ENCODE measurements at places on chromosomes 2 and 18.

- no peak for DNase-seq
Observed at GRCh38 chr2:74922592-74923227, 35.7 kb upstream of the POLE4 start.

- DNase-seq = no peak
Observed at GRCh38 chr2:120820953-120821279, 85.2 kb downstream of the GLI2 start.

GRCh38 chr2:223576873-223577272, 25.3 kb downstream of the SCG2 start:
- no peak for DNase-seq

GRCh38 chr2:18950361-18950851, 361.0 kb upstream of the NT5C1B start:
- no peak for DNase-seq

DNA sequence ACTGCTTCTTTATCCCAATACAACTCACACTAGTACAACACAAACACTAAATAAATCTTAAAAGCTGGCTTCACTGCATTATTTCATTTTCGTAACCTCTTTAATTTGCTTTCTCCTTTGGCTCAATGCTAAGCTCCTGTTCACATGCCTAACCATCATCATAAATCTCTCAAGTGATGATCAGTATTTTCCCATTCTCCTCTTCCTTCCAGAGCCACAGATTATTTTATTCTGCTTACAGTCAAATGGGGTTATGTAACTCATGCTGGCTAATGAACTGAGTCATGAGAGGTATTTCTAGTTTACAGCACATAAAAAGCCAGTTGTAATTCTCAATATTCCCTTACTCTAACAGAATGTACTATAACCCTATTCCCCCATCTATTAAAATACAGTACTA, 350.4 kb upstream of the ZC3H15 start:
- no peak for DNase-seq

DNA sequence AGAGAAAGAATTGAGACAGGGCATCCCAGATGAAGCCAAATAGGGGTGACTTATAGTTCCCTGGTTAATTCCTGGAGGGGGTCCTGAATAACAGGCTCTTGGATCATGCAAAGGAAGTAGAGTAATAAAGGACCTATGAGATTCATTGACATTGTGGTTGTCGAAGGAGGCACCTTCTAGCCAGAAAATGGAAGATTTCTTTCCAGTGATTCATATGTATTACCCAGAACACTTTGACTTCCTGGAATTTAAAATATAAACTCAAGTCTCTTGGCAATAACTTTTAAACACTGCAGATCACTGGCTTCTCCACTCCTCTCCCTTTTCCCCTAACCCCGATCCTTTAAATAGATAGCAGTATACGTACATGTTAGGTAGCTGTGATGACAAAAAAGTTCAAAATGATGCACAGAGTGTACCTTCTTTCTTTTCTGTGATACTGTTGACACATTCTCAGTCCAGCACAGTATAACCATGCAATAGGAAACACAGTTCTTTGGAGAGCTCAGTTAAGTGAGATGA, 211.8 kb downstream of the LTBP1 start:
- no peak for DNase-seq

DNA sequence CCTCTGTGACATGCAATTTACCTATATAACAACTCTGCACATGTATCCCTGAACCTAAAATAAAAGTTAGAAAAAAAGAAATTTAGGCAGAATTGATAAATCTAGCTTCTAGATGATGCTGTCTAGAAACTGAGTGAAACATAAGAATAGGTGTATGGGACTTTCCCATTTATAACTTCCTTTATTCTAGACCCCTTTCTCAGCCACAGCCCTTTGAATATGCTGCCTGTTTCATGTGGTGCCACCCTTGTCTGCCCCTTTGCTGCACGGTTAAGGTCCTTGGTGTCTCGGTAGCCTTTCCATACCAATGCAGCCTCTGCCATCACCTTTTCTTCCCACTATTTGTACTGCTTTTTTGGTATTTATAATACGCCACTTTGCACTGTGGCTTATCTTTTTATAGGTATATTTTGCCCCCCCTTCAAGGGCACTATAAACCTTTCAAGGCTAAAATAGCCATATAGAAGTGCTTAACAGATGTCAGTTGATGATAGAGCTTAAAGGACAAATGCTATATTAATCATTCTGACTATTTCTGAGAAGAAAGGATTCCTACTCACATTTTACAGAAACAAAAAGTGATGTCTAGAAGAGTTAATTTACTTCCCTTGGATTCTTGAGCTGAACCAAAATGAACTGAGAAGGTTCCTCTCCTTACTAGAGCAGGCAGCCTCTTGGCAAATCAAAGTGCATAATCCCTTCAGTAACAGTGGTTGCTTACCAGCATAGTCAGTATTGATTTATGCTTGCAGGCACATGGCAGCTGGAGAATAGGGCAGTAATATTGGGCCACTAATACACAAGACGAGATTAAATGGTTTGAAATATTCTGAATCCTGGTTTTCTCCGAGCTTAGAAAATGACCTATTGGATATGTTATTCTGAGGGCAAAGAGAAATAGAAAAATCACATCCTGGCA, 88.1 kb upstream of the CYP26B1 start:
- no peak for DNase-seq

- no peak for DNase-seq
Observed at GRCh38 chr2:213253162-213253561, 31.1 kb upstream of the SPAG16 start.

- DNase-seq = no peak
Observed at GRCh38 chr2:180678625-180678972, 301.8 kb upstream of the UBE2E3 start.

- no peak for DNase-seq
Observed at GRCh38 chr18:3710712-3711301, 260.8 kb downstream of the TGIF1 start.

DNA sequence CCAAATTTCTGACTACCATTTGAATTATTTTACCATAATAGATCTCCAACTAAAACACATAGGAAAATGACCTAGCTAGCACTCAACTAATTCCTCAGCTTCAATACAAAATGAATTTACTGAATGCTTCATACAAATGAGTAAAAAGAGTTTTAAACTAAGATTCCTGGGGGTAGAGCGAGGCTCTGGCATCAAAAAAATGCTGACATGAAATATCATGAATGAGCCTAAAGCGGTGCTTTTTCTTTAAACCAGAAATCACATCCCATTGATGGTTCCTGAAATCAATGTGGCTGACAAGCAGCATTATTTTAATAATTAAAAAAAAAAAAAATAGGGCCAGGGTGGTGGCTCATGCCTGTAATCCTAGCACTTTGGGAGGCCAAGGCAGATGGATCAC, 32.1 kb downstream of the WDR33 start:
- DNase-seq = no peak

DNA sequence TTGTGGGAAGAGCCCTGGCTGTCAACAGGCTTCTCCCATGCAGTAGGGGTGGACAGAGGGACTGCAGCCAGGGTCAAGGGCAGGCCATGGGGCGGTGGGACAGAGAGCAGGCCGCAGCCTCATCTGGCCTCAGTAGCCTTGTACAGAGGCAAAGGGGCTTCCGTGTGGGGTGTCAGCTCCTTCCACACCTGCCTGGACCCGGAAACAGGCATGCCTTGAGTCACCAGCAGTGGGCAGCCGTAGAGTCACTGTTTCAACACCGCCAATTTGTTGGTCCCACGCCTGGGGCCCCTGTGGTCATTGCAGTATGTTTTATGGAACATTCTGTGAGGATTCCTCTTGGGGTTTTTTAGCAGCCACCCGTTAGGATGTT, 173.0 kb downstream of the SMAD7 start:
- DNase-seq = no peak

DNA sequence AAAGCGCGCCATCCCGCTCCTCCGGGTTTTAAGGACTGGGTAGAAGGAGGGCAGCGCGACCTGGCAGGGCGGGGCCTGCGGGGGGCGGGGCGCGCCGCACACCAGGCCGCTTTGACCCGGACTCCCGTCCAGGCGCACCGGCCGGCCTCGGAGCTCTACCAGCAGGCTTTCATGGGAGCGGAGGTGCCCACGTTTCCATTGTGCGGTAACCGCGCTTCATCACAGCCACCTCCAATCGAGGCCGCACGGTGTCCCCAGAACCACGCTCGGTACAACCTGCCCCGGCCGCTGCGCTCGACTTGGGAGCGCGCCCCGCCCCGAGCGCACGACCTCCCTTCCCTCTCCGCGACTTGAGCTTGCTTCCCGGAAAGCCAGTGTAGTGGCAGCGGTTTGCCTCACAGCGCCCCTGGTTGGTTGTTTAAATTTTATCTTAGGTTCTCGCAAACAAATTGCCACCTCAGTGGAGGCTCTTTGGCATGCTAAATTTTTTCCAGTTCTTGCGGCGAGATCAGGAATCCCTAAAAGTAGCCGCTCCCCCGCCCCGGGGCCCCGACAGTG, 280 bp upstream of the CYP1B1 start:
- no peak for DNase-seq

Data from CD4-positive, alpha-beta T cell treated with Interleukin-6 at 100 ng/mL for 8 hours (primary cell).